ENCODE measurements at places on chromosomes 3 and 15. TPM values are rescaled to one million over a fixed set of nuclear protein-coding genes. Genes with fewer than 3 reads are reported as not detected.

Gene DOCK3
- 0.09 TPM for total RNA-seq

Gene ALDH1A2
- 1.7 TPM for total RNA-seq

Gene PLA2G4D
- not detected for total RNA-seq

Gene SCN10A
- under 0.01 TPM for total RNA-seq

Gene RETNLB
- total RNA-seq, result not detected
